Adipose tissue (tissue), 3 donors: ENCODE measurements at places on chromosomes 11 and 22. TPM values are rescaled to one million over a fixed set of nuclear protein-coding genes. Genes with fewer than 3 reads are reported as not detected.

The CNGA4 gene
- 0.18 TPM for polyA plus RNA-seq

The OR10S1 gene
- polyA plus RNA-seq = not detected

The TIGD3 gene
- polyA plus RNA-seq = 0.45 TPM

The SMC1B gene
- polyA plus RNA-seq = not detected

The SLC7A4 gene
- polyA plus RNA-seq = 0.34 TPM

The KRTAP5-2 gene
- not detected for polyA plus RNA-seq

The SLC22A12 gene
- not detected for polyA plus RNA-seq

The OR51L1 gene
- polyA plus RNA-seq = not detected

The OR51M1 gene
- not detected for polyA plus RNA-seq

The SEPTIN3 gene
- 0.79 TPM for polyA plus RNA-seq

The PLAAT2 gene
- polyA plus RNA-seq = 1.5 TPM

The PNPLA3 gene
- 6.6 TPM for polyA plus RNA-seq

The CACNA1I gene
- 0.08 TPM for polyA plus RNA-seq

The TBX10 gene
- not detected for polyA plus RNA-seq

The HOATZ gene
- polyA plus RNA-seq = not detected

The SHISAL1 gene
- polyA plus RNA-seq = 0.13 TPM

The ETS1 gene
- 13.7 TPM for polyA plus RNA-seq

The OR52K2 gene
- polyA plus RNA-seq = not detected

The TTC28 gene
- 10.6 TPM for polyA plus RNA-seq

The CFL1 gene
- 826 TPM for polyA plus RNA-seq

The WNT7B gene
- not detected for polyA plus RNA-seq

The FJX1 gene
- polyA plus RNA-seq = 2.3 TPM

The CBX6 gene
- polyA plus RNA-seq = 14.9 TPM

The MMP13 gene
- not detected for polyA plus RNA-seq

The SIPA1 gene
- polyA plus RNA-seq = 36.3 TPM

The KIAA0930 gene
- 31.6 TPM for polyA plus RNA-seq

The DDTL gene
- polyA plus RNA-seq = 10.6 TPM

The NXPE2 gene
- not detected for polyA plus RNA-seq

The OR2AG1 gene
- not detected for polyA plus RNA-seq

The FGF19 gene
- polyA plus RNA-seq = not detected

The TRIM48 gene
- polyA plus RNA-seq = not detected

The FAM118A gene
- polyA plus RNA-seq = 40.5 TPM

The PHF21B gene
- 0.34 TPM for polyA plus RNA-seq
